Natural killer cell (primary cell): ENCODE measurements at places on chromosomes 4 and X. TPM values are rescaled to one million over a fixed set of nuclear protein-coding genes. Genes with fewer than 3 reads are reported as not detected.
A peak's percentile ranks its signal among the peaks of the same experiment; 100 is the strongest.

DNA sequence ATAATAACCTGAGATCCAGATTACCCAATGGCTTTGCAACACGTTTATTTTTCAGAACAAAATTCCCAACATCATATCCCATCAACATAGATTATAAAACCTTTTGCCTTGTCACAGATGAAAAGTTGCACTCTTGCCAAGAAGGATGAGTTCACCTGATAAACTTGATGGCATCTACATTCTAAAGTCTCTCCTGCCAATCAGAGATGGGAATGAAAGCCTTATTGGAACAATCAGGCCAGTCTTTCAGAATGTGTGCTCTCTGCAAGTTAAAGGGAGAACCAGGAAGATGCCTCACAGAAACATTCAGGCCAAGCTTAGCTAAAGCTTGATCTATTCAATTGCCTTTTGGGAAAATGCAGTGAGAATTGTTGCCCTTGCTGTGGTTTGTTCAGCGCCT lies 1.3 kb downstream of the LPAR4 start:
- DNase-seq: no peak

The ZNF41 gene
- total RNA-seq: 10.0 TPM

GRCh38 chr4:8699479-8700145 lies 107.0 kb downstream of the CPZ start:
- no peak for DNase-seq

GRCh38 chr4:94871644-94872305 lies 114.0 kb downstream of the BMPR1B start:
- no peak for DNase-seq

The HS6ST2 gene
- not detected for total RNA-seq

DNA sequence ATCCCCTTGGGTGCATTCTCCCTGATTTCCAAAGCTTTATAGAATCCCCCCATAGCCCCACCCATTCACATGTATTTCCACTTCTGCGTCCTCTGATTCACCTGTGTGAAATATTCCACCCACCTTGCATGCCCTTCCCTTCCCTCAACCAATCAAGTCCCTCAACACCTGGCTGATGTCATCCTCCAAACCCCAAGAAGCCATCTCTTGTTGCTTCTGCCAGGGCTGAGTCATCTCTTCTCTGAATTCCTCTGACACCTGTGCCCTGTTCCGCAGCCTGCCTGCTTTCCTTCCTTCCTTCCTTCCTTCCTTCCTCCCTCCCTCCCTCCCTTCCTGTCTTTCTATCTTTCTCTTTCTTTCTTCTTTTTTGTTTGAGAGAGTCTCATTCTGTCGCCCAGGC lies 9.9 kb downstream of the CRMP1 start:
- DNase-seq: no peak

- DNase-seq: no peak
Measured at GRCh38 chr4:96630839-96631238, 790.9 kb downstream of the PDHA2 start.

The ZNF711 gene
- 0.75 TPM for total RNA-seq

DNA sequence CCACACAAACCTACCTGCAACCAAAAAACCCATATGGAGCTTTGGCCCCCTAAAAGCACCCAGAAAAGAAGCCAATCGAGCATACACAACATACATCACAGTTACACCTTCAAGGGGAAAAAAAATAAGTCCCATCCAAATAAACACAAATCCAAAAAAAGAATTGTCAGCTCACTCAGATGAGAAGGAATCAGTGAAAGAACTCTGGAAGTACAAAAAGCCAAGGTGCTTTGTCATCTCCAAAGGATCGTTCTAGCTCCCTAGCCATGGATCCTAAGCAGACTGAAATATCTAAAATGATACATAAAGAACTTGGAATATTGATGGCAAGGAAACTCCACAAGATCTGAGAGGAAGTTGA lies 119.2 kb downstream of the NEK1 start:
- DNase-seq: no peak

The ZNF595 gene
- total RNA-seq: 38.0 TPM

DNA sequence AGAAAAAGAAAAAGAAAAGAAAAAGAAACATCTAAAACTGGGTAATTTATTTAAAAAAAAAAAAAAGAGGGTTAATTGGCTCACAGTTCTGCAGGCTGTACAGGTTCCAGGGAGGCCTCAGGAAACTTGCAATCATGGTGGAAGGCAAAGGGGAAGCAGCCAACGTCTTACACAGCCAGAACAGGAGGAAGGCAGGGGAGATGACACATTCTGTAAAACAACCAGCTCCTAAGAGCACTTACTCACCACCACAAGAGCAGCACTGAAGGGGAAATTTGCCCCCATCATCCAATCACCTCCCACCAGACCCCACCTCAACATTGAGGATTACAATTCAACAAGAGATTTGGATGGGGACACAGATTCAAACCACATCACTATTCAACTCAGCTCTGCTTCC lies 36.8 kb upstream of the TMEM184C start:
- DNase-seq: no peak

The GPR34 gene
- 6.0 TPM for total RNA-seq

The NOX1 gene
- not detected for total RNA-seq

DNA sequence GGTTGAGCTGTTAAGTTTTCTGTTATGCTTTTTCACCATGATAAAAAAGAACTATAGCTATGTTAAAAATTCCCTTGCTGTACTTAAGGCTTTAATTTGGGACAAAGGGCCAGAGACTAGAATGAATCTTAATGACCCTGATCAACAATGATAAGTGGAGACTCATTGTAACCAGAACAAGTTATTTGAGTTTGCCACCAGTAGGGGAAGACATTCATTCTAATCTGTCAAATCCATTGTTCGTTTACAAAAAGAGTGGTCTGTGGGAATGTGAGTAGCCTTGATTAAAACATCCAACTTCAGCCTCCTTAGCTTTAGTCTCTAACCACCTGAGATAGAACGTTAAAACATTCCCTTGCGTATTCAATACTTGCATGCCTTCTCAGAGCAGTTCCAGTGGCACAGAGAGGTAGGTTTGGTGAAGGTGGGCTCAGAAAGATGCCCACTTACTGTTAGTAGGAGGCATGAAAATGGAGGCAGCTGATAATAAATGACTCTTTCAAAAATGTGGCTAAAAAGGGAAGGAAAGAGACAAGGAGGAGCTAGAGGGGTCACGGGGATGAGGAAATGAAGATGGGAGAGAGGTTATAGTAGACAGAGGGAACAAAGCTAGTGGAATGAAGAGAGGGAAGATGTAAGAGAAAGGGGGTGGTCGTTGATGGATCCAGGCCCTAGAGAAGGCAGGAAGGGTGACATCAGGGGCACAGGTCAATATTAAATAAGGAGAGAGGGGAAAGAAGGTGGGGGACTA lies 66.2 kb downstream of the EGF start:
- no peak for DNase-seq

DNA sequence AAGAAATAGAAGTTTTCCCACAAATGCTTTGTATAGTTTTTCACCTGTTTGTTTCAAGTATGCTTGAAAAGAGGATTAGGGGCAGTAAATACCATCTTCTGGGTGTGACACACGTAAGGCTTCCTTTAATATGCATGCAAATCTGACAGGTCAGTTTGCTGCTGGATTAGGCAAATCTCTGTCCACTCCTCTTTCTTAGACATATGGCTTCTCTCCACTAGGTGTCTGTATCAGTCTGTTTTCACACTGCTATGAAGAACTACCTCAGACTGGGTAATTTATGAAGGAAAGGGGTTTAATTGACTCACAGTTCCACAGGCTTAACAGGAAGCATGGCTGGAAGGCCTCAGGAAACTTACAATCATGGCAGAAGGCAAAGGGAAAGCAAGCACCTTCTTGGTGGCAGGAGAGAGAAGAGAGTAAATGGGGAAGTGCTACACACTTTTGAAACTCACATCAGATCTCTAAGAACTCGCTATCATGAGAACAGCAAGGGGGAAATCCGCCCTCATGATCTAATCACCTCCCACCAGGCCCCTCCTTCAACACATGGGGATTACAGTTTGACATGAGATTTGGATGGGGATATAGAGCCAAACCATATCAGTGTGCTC lies 66.9 kb downstream of the TAB3 start:
- no peak for DNase-seq

DNA sequence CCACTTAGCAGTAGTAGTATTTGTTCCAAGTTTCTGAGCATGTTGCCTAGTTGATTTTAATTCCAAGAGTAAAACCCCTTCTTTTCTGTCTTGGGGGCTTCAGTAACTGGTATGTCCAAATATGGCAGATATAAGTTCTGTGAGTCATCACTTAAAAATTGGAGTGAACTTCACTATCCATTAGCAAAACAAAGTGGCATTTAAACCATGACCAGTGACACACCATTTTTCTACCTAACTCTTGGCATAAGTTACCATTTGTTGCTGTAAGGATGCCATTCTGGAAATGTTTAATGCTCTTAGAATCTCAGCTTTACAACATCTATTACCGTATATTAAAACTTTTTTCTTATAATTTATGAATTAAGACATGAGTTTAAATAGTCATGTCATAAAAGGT lies 102.0 kb downstream of the CBR4 start:
- DNase-seq: no peak

The LANCL3 gene
- 2.7 TPM for total RNA-seq

GRCh38 chrX:1274786-1275185 lies 6.2 kb downstream of the CSF2RA start:
- no peak for DNase-seq

DNA sequence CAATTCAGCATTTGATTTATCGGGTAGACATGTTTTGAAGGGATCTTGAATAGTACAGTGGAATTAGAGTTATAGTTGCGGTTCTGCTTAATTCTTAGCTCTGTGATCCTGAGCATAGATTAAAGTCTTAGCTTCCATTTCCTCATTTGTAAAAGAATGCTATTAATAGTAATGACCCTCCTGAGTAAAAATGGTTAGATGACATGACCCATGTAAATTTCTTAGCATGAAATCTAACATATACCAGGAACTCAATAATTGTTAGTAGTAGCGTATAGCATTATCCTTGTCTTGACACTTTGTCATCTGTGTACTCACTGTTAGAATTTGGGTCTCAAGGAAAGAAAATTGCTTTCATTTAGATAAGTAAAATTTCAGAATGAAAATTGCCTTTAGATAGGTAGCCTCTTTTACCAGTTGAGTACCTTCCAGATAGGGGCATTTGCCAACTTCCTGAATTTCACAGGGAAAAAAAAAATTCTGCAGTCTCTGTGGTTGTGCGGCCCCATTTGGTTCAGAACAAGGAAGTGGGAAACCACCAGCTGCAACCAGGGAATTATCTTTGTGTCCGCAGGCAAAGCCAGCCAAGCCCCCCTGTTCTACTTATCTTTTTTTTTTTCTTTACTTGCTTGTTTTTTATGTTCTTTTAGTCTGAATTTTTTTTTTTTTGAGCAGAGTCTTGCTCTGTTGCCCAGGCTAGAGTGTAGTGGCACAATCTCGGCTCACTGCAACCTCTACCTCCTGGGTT lies 86.9 kb downstream of the TMEM164 start:
- peak; percentile 3 for DNase-seq
